ENCODE measurements at places on chromosomes 4 and X. TPM values are rescaled to one million over a fixed set of nuclear protein-coding genes. Genes with fewer than 3 reads are reported as not detected.

Gene MAGEC3
- not detected for total RNA-seq

Gene APOO
- total RNA-seq: 15.3 TPM

Gene AWAT2
- not detected for total RNA-seq

Gene IL9R
- total RNA-seq: not detected

Gene TMPRSS11D
- total RNA-seq: not detected

Gene SMIM31
- total RNA-seq: not detected

Gene EVC2
- total RNA-seq: 5.6 TPM

Gene MND1
- total RNA-seq: 1.4 TPM

Gene SLITRK4
- total RNA-seq: 29.5 TPM

Gene SSX2
- total RNA-seq: not detected

Gene XG
- not detected for total RNA-seq

Gene SCML1
- total RNA-seq: 3.3 TPM

Gene PF4V1
- total RNA-seq: not detected

Gene WDR45
- total RNA-seq: 77.5 TPM

Gene BEX5
- total RNA-seq: 0.16 TPM

Gene MMAA
- 2.4 TPM for total RNA-seq

Gene MXRA5
- 25.9 TPM for total RNA-seq

Gene HTR2C
- total RNA-seq: not detected

Gene ARHGEF9
- 5.4 TPM for total RNA-seq

Gene ASB5
- total RNA-seq: not detected

Gene PNMA5
- total RNA-seq: not detected

Gene SOX3
- total RNA-seq: not detected

Gene TRIM2
- 33.8 TPM for total RNA-seq

Gene SPANXN3
- total RNA-seq: not detected

Gene MAD2L1
- 4.3 TPM for total RNA-seq

Gene PLCXD1
- 38.1 TPM for total RNA-seq

Gene IL21
- total RNA-seq: not detected

Gene F9
- not detected for total RNA-seq

Gene UGT8
- 7.2 TPM for total RNA-seq

Gene SLIT2
- 9.0 TPM for total RNA-seq

Gene SORBS2
- 3.7 TPM for total RNA-seq

Gene VSIG4
- not detected for total RNA-seq

Gene USP17L21
- total RNA-seq: not detected

Gene DGAT2L6
- total RNA-seq: not detected

Gene GSX2
- not detected for total RNA-seq

Gene FAM9B
- total RNA-seq: not detected

Gene GPAT3
- 5.6 TPM for total RNA-seq

Gene GYG2
- 2.0 TPM for total RNA-seq

Gene FAAH2
- 0.38 TPM for total RNA-seq

Gene GPR173
- total RNA-seq: 3.9 TPM

Gene RS1
- not detected for total RNA-seq

Gene MAGEA11
- total RNA-seq: not detected

Gene TLR10
- total RNA-seq: not detected

Gene LUZP4
- total RNA-seq: not detected
